ENCODE measurements at places on chromosomes 11 and 22.

DNA sequence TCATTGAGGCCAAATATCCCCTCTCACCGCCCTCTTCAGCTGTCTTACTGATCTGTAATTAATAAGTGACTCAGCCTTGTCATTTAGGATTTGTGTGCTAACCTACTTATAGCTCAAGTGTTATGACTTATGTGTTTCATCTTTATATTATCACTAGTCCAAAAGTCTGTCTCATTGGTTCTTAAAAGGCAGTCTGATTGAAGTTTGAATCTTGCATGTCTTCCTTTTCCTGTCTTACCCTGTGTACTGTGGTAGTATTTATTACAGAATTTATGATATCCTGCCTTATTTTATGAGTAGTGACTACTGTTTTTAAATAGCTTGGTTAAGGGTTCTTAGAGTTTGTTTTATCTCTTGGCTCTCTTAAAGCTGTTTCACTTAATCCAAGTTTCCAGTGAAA, 6.3 kb downstream of the DEPDC7 start:
- DNase-seq, result no peak

DNA sequence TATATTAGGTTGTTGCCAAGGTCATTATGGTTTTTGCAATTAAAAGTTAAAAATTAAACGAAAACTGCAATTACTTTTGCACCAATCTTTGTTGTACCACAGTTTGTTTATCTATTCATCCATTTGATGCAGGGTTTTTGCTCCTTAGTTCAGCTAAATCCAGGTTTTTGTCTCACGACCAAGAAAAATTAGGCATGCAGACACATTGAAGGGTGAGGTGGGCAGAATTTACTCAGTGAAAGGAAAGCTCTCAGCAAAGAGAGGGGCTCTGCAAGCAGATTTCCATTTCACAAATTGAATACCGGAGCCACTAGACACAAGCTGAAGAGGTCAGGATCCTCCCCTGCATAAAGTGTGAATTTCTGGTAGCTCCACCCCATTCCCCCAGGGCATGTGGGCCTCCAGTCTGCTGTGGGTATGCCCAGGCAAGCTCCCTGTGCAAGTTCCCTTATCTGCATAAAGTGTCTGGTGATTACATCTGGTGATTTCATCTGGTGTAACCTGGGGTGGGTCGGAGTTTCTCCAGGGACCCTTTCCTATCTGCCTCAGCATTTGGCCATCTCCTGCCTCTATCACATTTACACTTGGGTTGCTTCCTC, 33.3 kb downstream of the APOL6 start:
- DNase-seq, result no peak

DNA sequence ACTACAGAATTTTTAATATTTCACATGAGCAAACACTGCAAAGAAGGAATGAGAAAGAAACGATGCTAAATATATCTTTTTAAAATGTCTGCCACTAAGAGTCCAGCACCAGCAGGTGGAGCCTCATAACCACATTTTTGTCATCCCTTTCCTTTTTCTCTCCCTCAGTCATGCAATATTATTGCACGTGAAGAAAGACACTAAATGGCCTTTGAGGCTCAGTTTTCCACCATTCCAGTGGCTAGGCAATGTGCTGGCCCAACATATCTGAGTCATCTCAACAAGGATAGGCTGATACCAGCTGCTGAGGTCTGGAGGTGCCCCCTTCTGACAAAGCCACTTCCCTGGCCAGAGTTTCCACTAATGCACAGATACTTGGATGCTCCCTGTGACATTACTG, 1.8 kb downstream of the ALKBH8 start:
- DNase-seq, result peak; percentile 10

- DNase-seq, result no peak
Measured at GRCh38 chr22:29142116-29142515, 63.6 kb upstream of the EMID1 start.

GRCh38 chr11:35102267-35102666, 36.7 kb upstream of the CD44 start:
- DNase-seq, result no peak

GRCh38 chr11:2390725-2391151, 9.8 kb upstream of the TSSC4 start:
- no peak for DNase-seq

GRCh38 chr11:106397787-106398501, 320.5 kb downstream of the AASDHPPT start:
- no peak for DNase-seq

DNA sequence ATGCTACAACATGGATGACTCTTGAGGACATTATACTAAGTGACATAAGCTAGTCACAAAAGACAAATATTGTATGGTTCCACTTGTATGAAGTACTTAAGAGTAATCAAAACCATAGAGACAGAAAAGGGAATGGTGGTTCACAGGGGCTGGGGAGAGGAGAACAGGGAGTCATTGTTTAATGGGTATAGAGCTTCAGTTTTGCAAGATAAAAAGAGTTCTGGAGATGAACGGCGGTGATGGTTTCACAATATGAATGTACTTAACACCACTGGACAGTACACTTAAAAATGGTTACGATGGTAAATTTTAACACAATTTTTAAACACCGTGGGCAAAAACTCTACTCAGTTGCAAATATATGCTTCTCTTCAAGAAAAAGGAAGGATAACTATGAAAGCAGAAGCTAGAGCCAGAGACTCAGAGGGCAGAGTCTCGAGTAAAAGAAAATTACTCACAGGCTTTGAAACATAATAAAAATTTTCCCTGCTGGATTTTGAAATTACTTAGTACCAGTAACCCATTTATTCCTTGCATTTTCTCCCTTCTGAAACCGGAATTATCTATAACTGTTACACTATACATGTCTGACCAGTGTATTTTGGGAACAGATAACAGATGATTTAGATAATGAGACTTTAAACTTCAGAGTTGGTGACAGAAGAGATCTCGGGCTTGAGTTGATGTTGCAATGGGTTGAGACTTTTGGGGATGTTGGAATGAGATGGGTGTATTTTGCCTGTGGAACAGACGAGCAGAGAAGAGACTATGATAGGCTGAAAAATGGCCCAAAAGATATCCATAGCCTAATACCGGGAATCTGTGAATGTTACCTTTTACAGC, 15.0 kb downstream of the MRTFA start:
- no peak for DNase-seq

DNA sequence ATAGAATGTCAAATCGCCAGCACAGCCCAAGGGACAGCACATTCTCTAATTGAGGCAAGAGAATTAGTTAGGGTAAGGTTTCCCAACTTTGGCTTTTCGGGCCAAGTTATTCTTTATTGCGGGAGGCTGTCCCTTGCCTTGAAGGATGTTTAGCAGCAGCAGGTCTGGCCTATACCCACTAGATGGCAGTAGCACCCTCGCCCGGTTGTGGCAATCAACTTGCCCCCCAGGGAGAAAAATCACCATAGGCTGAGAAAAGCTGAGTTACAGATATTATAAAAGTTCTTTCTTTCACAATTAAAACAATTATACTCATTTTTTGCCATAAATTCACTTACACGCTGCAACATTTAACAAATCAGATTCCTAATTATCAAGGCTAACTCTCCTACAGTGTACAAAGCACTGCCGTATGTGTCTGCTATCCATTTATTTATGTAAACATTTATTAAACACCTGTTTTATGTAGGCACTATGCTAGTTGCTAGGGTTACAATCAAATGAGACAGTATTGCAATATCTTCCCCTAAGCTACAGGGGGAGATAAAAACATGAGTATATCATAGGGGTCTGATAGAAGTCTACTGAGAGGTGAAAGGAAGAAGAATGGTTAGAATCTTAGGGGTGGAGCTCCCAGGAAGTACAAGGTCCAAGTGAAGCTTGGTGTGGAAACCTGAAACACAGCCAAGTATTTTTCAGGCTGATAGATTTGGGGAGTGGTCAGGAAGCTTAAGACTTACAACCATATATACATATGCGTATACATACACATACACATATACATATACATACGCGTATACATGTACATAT, 452.3 kb downstream of the RAB38 start:
- DNase-seq, result no peak

DNA sequence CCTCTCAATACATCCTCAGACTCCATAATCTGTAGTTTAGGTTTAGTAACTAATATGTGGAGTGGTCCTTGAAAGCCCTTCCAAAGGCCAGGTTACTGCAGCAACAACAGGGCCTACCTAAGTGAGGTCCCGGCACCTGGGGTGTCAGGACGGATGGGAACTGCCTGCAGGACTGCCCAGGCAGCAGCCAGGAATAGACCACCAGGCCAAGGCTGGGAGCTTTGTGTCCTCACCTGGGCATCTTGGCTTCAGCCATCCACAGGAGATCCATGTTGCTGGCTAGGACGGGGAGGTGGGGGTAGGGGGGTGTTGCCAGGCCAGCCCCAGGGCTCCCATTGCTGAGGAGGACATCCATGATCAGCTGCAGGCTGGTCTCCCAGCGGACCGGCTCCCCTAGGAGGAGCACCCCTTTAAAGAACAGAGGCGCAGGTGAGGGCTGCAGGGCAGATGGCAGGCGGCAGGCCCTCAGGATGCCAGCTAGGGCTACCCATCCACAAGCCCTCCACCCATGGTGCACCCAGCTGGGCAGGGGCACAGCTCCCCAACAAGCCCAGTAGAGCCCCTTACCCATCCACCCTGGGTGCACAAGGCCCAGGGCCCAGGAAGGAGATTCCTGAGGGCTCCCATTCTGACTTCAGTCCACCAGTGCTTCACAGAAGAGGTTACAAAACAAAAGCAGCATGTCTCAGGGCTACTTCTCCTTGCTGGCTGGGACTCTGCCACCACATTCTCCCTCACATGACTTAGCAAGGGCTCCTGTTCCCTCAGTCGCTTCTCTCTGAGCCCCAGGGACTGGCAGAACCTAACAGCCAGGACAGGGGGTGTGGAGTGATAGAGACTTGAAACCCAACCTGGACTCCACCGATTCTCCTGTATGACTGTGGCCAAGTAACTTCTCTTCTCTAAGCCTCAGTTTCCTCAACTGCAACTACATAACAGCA, 18.0 kb downstream of the HDHD5 start:
- DNase-seq, result no peak

DNA sequence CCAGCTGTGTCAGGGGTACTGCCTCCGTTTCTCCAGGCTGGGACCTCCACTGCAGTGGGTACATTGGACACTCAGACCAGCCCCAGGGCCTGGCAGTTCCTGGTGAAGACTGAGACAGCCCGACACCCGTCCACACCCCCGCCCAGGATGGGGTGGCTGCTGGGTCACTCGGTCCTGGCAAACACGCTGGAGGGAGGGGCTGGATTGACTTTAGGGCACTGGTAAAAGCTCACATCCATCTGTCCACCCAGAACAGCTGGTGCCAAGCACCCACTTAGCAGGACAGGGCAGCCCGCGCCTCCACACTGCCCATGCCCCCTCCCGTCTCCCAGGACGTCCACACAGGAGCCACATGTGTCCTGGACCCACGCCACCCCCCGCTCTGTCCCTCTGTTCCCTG, 10.7 kb upstream of the TBX1 start:
- DNase-seq, result no peak

Measured in NCI-H1092 (cell line).